Left renal cortex interstitium (tissue), 4 donors: ENCODE measurements at places on chromosomes 7 and 10. TPM values are rescaled to one million over a fixed set of nuclear protein-coding genes. Genes with fewer than 3 reads are reported as not detected.

DNA sequence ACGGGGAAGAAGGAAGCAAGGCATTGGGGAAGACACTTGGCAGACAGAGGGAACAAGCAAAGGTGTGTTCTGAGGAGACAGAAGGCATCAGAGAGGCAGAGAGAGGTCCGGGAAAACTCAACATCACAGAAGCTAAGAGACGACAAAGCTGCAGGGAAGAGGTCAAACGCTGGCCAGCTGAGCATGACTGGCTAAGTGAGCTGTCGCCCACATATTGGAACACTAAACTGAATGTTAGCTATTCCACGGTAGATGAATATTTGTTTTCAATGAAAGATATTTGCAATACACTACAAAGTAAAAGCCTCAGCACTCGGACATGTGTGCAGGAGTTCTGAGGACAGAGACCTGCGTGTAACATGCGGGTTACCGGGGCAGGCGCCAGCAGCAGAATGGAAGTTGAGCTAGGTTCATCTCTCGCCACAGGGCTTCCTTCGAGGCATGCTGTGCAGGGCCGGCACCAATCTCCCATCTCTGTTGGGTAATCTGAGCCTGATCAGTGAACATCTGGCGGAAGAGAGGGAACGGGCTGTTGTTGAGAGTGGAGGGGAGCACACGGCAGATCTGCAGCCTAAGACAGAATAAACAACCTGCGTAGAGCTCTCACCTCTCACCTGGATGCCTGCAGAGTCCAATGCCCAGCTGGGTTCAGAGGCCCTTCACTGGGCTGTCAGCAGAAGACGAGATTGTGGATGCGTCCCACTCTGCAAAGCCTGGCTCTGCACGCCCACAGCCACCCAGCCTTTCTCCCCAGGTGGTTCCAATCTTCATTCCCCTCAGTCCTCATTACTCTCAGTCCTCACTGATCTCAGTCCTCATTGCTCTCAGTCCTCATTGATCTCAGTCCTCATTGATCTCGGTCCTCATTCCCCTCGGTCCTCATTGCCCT is 35.9 kb downstream of the INSIG1 start:
- no peak for DNase-seq

DNA sequence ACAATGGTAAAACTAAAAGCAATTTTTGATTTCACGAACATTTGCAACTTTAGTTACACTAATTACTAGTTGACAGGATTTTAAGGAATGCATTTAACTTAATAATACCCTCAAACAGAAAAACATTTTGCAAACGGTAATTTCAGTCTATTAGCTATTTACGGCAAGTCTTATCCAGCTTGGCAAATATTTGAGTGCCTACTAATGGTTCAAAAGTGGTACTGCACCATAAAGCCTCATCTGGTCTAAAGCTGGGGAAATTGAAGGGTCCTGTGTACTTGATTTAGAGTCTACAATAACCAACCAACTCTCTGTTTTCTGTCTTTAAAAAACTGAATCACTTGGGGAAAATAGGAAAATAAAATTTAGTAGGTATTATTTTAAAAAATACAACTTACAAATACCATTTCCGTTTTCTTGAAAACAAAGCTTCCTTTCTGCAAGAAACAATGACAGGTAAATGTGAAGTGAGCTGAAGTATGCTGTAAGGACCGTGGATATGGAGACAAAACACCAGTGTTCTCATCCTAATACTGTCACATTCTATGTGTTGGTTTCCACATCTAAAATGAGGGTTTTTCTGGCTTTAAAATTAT is 142.3 kb downstream of the VPS50 start:
- no peak for DNase-seq

DNA sequence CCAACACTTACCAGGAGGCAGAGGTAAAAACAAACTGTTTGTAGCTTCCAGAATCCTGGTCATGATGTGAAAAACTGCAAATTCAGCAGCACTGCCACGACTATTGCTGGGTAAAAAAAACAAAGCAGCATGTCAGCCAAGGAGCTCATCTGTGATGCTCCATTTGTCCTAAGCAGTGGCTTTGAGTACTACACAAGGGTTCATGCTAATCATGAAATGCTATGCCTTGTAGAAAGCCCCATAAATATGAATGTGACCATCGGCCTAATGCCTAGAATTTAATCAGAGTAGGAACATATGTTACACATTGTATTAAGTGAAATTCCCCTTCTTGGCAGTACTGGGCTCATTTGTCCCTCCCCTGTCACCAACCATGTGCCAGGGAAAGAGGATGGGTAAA is 95.4 kb downstream of the GSAP start:
- no peak for DNase-seq

GRCh38 chr7:118039963-118040489 is 143.9 kb upstream of the LSM8 start:
- DNase-seq = no peak

CLIP2 gene
- polyA plus RNA-seq = 38.2 TPM

TET1 gene
- 9.9 TPM for polyA plus RNA-seq

EEPD1 gene
- 6.7 TPM for polyA plus RNA-seq
